ENCODE measurements at places on chromosomes 11 and 22.

DNA sequence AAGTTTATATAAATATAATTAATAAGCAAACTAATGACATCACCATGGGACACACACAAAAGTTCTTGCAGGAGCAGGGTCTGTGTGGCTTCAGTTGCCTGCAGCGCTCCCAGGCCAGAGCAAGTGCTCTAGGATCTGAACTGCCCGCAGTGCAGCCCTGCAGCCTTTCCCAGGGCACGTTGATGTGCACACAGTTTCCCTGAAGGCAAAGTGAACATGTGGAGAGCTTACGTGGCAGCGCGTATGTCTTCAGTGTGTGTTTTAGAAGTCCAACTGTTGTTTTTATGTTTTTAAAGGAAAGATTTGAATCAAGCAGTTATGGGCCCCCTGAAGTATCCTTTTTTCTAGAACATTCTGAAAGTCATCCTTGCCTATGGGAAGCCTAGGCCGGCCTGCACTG, 1.2 kb upstream of the TIGD3 start:
- no peak for DNase-seq

- DNase-seq, result no peak
Measured at GRCh38 chr11:114348200-114349191, 51.8 kb downstream of the C11orf71 start.

- DNase-seq, result no peak
Measured at GRCh38 chr11:94219771-94220170, 84.6 kb upstream of the IZUMO1R start.

DNA sequence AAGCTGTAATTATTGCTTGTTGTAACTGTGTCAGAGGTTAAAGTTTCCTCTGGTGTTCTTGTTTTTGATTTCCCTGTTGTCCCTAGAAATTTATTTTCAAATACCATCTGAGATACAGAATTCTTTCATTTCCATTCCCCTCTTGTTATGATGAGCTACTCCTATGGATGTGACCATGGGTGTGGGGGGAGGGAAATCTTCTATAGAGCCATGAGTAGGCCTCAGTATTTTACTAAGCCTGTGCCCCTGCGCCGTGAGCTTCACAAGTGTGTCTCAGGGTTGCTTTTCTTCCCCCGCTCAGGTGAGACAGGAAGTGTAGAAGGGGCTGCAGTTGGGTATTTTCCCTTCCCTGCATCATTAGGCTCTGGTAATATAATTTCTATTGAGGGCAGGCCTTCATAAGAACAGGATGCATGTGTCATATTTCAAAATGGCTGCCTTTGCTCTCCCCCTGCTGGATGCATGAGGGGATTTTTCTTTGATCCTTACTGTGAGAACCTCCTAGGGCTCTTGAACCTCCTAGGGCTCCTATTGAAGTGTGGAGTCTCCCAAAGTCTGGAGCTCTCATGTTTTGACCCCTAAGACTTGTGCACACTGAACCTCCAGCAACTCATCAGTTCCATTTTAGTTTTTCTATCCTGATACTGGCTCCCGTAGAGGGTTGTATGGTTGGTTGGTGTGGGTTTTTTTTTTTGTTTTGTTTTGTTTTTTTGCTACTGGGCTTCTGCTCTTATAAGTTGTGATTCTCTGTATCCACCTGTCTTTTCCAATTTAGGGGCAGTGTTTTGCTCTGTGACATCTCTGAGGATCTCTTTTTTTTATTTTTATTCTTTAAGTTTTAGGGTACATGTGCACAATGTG, 658.2 kb downstream of the NTM start:
- DNase-seq, result no peak

DNA sequence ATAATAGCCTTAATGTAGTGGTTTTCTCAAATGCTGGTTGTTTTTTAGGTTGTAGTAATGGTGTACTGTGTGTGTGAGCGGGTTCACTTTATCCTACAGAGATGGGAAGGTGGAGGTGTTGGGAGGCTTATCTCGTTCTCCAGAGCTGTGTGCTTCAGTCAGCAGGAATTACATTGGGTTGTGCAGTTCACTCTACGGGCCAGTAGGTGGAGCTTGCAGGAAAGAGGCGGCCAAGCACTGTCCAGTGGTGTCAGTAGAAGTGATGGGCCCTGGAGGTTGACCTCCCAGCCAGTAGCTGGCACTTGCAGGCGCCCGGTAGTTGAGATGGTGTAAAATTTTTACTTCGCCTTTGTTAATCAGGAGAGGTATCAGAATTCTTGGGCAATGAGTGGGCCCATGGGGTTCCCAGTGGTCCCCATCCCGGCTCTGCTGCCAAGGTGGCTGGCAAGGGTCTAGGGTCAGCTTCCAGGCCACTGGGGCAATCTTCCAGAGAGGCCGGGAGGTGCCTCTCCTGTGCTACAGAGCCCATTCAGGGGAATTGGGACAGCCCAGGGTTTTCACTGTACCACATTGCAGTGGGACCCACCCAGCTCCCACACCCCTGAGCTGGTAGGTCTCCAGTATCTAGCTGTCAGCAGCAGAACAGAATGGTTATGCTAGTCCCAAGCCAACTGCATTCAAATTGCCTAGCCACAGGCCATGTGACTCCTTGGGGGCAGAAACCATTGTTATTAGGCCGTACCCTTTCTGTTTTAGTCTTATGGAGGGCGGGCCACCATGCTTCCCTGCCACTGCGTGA, 43.9 kb downstream of the BIRC2 start:
- DNase-seq, result peak; percentile 72

GRCh38 chr11:40280159-40281051, 1179.0 kb downstream of the LRRC4C start:
- DNase-seq, result no peak

GRCh38 chr11:69219991-69220390, 64.3 kb downstream of the SMIM38 start:
- peak; percentile 27 for DNase-seq

GRCh38 chr11:50077526-50077925, 44.9 kb downstream of the OR4C45 start:
- DNase-seq, result no peak

DNA sequence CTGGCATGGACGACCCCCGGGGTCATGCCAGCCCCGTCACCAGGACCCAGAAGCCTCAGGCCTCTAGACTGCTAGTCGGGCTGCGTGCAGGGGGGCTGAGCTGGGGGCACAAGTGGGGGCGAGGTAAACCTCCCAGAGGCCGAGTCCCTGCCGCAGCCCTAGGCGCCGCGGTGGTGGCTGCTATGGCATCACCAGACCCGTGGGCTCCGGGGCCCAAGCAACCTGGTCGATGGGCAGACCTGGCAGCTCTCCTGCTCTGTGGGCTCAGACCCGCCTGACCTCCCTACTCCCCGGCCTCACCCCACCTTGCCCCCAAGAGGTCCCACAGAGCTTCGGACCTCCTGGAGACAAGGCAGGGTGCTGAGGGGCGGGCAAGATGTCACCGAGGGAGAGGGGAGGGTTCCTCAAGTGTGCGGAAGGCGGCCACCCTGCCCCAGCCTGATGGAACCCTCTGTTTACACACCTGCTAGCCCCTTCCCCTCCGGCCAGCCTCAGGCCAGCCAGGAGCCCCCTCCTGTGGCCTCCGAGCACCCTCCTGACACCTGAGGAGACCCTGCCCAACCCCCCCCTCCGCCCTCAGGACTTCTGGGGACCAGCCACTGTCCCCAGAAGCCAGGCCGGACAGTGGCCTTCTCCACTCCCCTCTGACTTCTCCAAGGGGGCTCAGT, 9.4 kb downstream of the IGF2 start:
- DNase-seq, result no peak

GRCh38 chr22:36155702-36156101, 4.9 kb downstream of the APOL3 start:
- peak; percentile 77 for DNase-seq

- DNase-seq, result no peak
Measured at GRCh38 chr11:79047321-79047720, 393.5 kb downstream of the TENM4 start.

DNA sequence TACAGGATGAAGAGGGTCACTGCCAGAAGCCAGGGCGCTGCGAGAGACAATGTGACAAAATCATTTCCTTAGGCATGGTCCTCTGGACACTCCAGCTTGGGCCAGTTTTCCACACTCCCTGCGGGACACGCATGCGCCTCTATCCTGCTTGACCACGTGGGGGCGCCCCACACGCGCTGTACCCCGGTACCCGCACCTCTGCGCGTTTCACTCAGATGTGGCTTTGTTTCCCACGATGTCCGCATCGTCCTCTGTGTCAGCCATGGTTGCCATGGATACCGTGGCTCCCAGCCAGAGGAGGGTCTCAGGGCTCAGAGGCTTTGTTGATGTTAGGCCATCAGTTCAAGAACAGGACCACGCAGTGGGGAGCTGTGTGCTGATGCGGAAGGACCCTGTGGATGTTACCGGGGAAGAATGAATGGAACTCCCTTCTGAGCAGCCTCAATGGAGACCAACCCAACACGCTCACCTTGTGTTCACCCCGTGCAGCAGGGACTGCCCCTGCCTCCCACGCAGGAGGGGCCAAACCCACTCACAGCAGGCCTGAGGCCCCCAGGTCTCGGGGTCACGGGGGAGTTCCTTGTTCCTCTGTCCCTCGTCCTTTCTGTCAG, 101.1 kb upstream of the SLC22A12 start:
- peak; percentile 70 for DNase-seq

DNA sequence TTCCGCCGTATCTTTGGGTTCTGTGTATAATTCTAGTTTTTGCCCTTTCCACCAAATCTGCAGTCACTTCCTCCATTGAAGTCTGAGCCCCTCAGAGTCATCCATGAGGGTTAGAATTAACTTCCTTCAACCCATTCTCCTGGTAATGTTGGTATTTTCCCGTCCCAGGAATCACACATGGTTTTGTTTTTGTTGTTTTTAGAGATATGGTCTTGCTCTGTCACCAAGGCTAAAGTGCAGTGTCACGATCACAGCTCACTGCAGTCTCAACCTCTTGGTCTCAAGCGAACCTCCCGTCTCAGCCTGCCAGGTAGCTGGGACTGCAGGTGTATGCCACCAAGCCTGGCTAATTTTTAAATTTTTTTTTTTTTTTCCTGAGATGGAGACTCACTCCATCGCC, 18.7 kb downstream of the ZBED4 start:
- DNase-seq, result no peak

- DNase-seq, result no peak
Measured at GRCh38 chr11:118691926-118692830, 12.7 kb upstream of the TREH start.

- no peak for DNase-seq
Measured at GRCh38 chr11:61539006-61539405, 30.5 kb downstream of the LRRC10B start.

DNA sequence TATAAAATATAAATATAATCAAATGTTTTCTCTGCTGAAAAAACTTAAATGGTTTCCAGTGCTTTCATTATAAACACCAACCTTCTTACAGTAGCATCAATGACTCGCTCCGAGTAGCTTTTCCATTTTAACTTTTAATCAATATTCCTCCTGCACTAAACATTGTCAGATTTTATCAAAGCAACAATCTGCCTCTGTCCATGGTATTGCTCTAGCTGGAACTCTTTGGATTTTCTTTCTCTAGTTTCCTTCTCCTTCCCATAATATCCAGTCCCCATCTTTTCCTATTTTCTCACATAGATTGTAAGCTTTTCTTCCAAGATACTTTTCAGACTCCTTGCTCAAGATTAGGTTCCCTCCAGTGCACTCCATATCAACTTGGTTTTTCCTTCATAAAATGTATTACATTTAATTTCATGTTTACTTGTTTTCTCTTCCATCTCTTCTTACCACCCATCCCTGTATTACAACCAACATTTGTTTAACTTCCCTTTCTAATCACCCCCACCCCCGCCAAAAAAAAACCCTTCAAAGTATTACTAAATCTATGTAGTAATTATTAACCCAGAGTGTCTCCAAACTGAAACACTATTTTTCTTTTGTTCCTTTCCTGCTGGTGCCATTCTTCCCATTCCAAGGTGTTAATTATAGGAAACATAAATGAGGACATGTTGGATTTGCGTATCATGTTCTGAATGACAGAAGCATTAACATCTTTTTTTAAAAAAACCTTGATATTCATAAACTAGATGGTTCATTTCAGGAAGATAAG, 716.5 kb downstream of the NELL1 start:
- no peak for DNase-seq

- no peak for DNase-seq
Measured at GRCh38 chr11:128658502-128658901, 35.4 kb upstream of the FLI1 start.

GRCh38 chr11:108733479-108734116, 68.7 kb downstream of the DDX10 start:
- DNase-seq, result no peak

GRCh38 chr11:18419040-18419439, 6.9 kb downstream of the LDHC start:
- no peak for DNase-seq

- DNase-seq, result no peak
Measured at GRCh38 chr11:18844753-18845367, 53.3 kb upstream of the PTPN5 start.

GRCh38 chr11:37967635-37968034, 1369.6 kb upstream of the RAG2 start:
- DNase-seq, result no peak

GRCh38 chr11:133306019-133306418, 226.3 kb downstream of the OPCML start:
- no peak for DNase-seq

DNA sequence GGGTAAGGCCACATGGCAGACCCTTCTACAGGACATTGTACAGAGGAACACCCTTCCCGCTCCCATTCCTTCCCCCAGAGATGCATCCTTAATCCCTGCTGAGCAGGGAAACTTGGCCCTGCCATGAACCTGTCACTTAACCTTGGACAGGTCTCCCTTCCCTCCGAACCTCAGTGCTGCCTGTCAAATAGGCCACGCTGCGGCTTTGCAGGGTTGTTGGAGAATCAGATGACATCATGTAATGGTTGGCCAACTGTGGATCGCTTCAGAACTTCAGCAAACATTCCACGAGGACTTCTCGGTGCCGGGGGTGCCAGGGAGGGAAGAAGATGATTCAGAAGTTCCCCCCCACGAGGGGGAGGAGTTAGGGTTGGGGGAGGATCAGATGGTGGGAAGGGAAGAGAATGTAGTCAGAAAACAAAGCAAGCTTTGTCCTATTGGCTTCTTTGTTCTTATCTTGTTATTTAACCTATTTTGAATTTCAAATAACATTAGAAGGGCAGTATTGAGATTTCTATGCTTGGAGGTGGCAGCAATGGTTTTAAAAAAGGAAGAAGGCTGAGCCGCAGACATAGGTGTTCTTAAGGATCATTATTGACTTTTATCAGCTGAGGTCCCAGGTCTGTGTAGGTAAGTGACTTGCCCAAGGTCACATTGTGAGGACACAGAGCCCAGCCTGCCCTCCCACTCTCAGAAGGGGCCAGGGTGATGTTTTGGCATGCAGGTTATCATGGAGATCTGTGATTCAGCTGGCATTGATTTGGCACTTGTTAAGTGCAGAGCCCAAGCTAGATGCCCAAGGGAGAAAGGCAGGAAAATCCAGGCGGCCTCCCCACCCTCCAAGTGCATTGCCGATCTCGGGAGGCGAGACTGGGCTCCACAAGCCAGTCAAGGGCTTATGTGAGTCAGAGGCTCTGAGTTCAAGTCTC, 3.1 kb downstream of the CDC42EP1 start:
- peak; percentile 89 for DNase-seq
